ENCODE measurements at places on chromosomes 16 and 17.

- peaks cover 26% of the 10 kb centered on the region for H3K4me1 ChIP-seq
- peak; percentile 52 for DNase-seq
- H3K4me3 ChIP-seq: peak within 1 kb of the TSS; percentile 94
- H3K27ac ChIP-seq: peak within 1 kb of the TSS; percentile 95
- no peaks in the 10 kb centered on the region for H3K36me3 ChIP-seq
- no peaks in the 10 kb centered on the region for H3K27me3 ChIP-seq
These were observed at the start of gene FKBP10 for GRCh38 chr17:41812381-41813151. TSS of gene FKBP10 (plus strand) at chr17:41813004. CDS start at chr17:41813035, 31 bp downstream.

DNA sequence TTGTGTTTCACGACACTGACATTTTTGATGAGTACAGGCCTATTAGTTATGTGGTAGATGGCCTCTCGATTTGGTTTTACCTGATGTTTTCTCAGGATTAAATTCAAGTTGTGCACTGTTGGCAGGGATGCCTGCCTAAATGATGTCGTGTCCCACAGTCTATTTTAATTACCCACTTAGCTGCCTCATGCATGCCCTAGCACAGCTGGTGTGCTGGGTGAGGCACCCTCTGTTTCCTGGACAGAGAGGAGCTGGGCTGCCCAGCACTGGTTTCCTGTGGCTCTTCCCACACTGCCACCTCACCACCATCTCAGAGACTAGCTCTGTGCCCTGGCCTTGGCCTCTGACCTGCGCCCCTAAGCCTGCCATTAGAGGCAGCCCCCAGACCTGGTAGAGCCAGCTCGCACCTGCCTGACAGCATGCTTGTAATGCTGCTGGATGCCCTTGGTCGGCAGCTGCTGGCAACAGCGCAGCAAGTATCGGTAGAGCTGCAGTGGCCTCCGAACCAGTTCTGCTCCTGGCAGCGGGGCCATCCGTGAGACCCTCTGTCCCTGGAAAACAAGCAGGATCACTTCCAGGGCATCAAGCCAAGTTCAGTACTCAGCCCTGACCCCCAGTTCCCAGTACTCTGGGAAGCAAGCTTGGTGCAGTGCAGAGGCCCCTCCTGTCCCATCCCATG lies 10.9 kb downstream of the LYRM9 start:
- H3K4me3 ChIP-seq: no peak overlapping the region
- peaks cover 18% of the 10 kb centered on the region for H3K4me1 ChIP-seq

GRCh38 chr17:15941781-15942180 lies 3.1 kb upstream of the ADORA2B start:
- H3K4me3 ChIP-seq: no peak overlapping the region
- peaks cover 21% of the 10 kb centered on the region for H3K27me3 ChIP-seq
- DNase-seq: no peak

GRCh38 chr16:89155184-89155679 lies 16.3 kb upstream of the CDH15 start:
- peak overlapping the region; percentile 40 for H3K27ac ChIP-seq
- no peaks in the 10 kb centered on the region for H3K36me3 ChIP-seq
- H3K27me3 ChIP-seq: no peaks in the 10 kb centered on the region
- no peak overlapping the region for H3K4me3 ChIP-seq

DNA sequence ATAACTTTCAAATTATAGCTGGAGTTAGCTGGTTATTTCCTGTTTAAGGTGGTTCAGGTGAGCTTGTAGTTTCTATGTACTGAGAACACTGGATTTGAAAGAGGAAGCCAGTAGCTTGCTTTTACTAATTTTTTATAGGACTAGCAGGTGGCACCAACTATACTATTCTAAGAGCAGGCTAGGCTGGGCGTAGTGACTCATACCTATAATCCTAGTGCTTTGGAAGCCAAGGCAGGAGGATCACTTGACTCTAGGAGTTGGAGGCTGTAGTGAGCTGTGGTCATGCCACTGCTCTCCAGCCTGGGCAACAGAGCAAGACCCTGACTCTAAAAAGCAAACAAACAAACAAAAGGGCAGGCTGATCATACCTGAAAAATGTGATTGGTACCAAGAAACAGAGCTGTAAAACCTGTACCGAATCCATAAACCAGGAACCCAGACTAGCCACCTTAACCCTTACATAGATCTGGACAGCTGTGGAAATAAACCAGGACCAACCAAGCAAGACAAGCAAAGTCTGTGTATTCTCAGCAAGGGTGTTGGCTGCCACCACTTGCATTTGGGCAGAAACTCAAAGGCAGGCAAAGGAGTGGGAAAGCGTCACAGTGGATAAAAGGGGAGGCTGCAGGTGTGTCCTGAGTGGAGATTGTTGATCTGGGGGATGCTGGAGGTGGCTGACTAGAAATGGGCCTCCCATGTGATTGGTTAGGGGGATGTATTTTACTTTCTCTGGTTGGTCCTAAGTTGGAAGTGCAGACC lies 36.3 kb downstream of the SLC47A1 start:
- H3K36me3 ChIP-seq: no peaks in the 10 kb centered on the region
- H3K27me3 ChIP-seq: peaks cover 6% of the 10 kb centered on the region
- no peak overlapping the region for H3K4me3 ChIP-seq
- DNase-seq: no peak
- no peak overlapping the region for H3K27ac ChIP-seq

- DNase-seq: no peak
- peaks cover 32% of the 10 kb centered on the region for H3K4me1 ChIP-seq
- peaks cover 3% of the 10 kb centered on the region for H3K36me3 ChIP-seq
These were observed 14.7 kb downstream of the COPZ2 start for GRCh38 chr17:48022901-48023300.

DNA sequence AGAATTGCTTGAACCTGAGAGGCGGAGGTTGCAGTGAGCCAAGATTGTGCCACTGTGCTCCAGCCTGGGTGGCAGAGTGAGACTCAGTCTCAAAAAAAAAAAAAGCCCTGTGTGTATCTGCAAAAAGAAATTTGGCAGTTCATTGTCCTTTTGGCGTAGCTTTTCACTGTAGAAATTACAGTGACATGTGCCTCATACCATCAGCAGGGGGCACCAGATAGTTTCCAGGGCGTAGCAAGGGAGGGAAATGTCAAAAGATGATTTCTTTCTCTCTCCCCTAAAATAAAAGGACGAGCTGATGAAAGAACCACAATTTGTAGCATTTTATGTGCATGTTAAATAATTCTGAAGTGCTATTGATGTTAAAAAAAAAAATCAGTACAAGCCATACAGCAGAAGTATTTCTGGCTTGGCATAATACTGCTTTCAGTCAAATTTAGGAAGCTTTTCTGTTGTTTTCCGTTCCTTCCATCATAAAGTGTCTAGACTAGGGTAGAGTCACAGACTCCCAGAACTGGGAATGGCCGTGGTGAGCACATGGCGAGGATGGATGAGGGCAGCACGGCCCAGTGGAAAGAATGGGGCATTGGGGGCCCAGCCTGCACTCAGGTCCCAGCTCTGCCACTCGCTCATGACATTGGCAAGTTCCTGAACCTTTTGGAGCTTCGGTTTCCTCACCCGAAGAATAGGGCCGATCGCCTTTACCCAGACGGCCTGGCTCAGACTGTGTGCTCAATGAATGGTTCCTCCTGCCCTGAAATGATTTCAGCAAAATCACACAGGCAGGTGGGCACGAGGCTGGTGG lies 59.8 kb upstream of the RPH3AL start:
- H3K4me3 ChIP-seq: peak overlapping the region; percentile 95
- H3K27me3 ChIP-seq: no peaks in the 10 kb centered on the region
- H3K27ac ChIP-seq: peak overlapping the region; percentile 98
- DNase-seq: peak; percentile 86
- peaks cover 72% of the 10 kb centered on the region for H3K4me1 ChIP-seq
- no peaks in the 10 kb centered on the region for H3K36me3 ChIP-seq

GRCh38 chr17:17060930-17061329 lies 18.7 kb downstream of the MPRIP start:
- H3K36me3 ChIP-seq: no peaks in the 10 kb centered on the region
- peaks cover 52% of the 10 kb centered on the region for H3K4me1 ChIP-seq
- H3K27me3 ChIP-seq: no peaks in the 10 kb centered on the region
- no peak overlapping the region for H3K27ac ChIP-seq

DNA sequence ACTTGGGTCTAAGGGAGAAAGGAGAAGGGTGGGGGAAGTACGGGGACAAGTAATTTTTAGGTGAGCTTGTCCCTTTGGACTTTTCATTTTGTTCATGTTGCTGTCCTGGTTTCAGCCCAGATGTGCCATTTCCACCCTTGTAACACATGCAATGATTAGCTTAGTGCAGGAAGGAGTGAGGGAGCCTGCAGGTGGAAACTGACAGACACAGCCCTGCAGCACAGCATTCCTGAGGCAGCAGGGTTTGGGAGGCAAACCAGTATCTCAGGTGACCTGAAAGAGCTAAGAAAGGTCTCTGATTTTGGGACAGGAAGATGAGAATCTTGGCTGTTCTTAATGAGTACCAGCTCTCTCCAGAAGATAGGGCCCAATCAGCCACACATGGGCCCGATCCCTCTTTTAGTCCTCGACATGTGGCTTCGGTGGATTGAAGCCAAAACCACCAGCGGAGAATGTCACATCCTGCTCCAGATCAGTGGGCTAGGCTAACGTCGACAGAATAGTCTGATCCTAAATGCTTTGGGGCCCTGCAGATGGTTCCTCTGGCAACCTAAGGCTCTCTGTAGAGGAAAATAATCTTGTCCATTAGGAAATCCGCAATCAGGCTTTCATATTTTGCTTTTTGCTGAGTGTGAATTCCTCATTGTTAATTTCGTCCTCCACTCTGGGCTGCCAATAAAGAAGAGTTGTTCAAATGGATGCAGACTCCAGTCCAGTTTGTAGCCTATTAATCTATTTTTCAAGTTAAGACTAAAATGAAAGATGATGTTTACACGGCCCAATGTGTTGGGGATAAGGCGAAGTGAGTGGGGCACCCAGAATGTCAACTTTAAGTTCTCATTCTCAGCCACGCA lies 3.8 kb upstream of the RNF157 start:
- peak overlapping the region; percentile 67 for H3K4me3 ChIP-seq
- H3K36me3 ChIP-seq: no peaks in the 10 kb centered on the region
- no peaks in the 10 kb centered on the region for H3K27me3 ChIP-seq
- peak; percentile 17 for DNase-seq
- peaks cover 35% of the 10 kb centered on the region for H3K4me1 ChIP-seq
- peak overlapping the region; percentile 75 for H3K27ac ChIP-seq

GRCh38 chr16:27033281-27033979 lies 33.3 kb upstream of the C16orf82 start:
- H3K27me3 ChIP-seq: peaks cover 2% of the 10 kb centered on the region
- DNase-seq: no peak
- H3K36me3 ChIP-seq: no peaks in the 10 kb centered on the region
- no peak overlapping the region for H3K4me3 ChIP-seq

DNA sequence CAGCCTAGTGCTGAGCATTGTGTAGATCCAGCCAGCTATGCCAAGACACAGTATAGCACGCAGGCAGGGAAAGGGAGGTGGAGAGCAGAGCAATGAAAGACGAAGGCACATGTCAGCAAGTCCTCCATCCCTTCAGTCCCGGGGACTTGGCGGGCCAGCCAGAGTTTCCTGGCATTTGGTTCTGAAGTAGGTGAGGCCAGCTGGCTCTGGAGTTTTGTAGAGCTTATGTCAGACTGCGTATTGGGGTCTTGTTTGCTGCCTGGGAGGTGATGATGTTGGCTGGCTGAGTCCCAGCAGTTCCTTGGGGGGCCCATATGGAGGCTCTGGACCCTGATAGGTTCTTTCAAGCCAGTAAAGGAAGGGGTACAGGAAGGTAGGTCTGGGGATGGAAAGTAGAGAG lies 55.7 kb upstream of the AKTIP start:
- H3K4me1 ChIP-seq: no peaks in the 10 kb centered on the region
- DNase-seq: no peak
- no peak overlapping the region for H3K4me3 ChIP-seq
- no peaks in the 10 kb centered on the region for H3K27me3 ChIP-seq
- no peak overlapping the region for H3K27ac ChIP-seq

GRCh38 chr16:28897826-28898225 lies 19.5 kb downstream of the ATP2A1 start:
- DNase-seq: no peak
- H3K36me3 ChIP-seq: no peaks in the 10 kb centered on the region
- no peaks in the 10 kb centered on the region for H3K27me3 ChIP-seq
- H3K27ac ChIP-seq: no peak overlapping the region
- H3K4me3 ChIP-seq: no peak overlapping the region

Measured in naive thymus-derived CD8-positive, alpha-beta T cell (primary cell).